ENCODE measurements at places on chromosomes 4 and X. TPM values are rescaled to one million over a fixed set of nuclear protein-coding genes. Genes with fewer than 3 reads are reported as not detected.
A peak's percentile ranks its signal among the peaks of the same experiment; 100 is the strongest.

DNA sequence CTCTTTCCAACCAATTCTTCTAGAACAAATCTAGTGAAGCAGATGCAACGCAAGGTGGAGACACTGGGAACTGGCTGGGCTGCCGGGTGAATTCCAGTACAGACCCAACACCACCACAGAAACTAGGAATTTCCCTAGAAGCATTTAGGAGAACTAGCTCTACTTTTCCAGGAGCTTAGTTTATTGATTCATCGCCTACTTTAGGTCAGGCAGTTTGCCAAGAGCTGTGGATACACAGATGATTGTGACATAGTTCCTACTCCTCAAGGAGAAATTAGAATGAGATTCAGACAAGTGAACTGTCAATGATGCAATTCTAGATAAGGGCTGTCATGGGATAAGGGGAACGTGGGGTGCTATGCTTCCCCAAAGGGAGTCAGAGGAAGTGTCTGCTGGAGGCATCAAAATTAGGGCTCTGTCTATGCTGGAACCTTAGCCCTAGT is 350.0 kb downstream of the CAMK2D start:
- no peaks in the 10 kb centered on the region for H3K4me1 ChIP-seq
- H3K4me3 ChIP-seq, result no peak overlapping the region
- DNase-seq, result no peak
- no peaks in the 10 kb centered on the region for H3K36me3 ChIP-seq

- H3K27me3 ChIP-seq, result no peaks in the 10 kb centered on the region
- no peaks in the 10 kb centered on the region for H3K36me3 ChIP-seq
- no peak overlapping the region for H3K27ac ChIP-seq
- H3K4me1 ChIP-seq, result peaks cover 5% of the 10 kb centered on the region
- no peak overlapping the region for H3K4me3 ChIP-seq
- DNase-seq, result no peak
Measured at GRCh38 chr4:80361329-80361900, 25.9 kb downstream of the CFAP299 start.

DNA sequence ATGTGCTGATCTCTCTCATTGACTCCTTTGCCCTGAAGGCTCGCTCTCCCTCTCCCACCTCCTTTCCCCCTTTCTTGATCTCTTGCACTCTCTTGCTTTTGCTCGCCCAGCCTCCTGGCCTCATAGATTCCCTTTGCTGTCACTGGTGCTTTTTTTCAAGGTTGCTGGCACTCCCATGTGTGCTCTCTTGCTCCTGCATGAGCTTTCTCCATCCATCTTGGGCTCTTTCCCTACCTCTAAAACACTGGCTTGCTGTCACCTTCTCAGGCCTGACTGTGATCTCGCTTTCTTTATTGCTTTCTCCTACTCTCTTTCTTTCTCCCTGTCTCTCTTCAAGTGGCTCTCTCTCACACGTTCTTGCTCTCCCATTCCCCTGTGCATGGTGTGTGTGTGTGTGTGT is 202.0 kb downstream of the HS6ST2 start:
- no peak overlapping the region for H3K4me3 ChIP-seq
- H3K36me3 ChIP-seq, result no peaks in the 10 kb centered on the region
- H3K4me1 ChIP-seq, result no peaks in the 10 kb centered on the region
- no peaks in the 10 kb centered on the region for H3K27me3 ChIP-seq
- no peak for DNase-seq

The MAGEE2 gene
- not detected for polyA plus RNA-seq

DNA sequence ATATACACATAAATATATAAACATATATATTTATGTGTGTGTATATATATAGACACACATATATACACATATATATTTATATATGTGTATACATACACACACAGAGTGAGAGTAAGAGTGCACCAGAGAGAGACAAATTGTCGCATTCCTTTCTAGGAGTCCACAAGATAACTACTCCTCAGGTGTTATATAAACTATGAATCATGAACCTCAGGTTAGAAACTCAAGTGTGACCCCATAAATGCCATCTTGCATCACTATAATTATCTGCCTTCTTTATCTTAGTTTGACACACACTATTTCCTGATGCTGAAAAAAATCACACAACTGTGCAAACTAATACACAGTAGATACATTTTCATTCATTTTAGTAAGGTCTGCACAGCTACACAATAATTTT is 135.2 kb downstream of the PPARGC1A start:
- no peak overlapping the region for H3K4me3 ChIP-seq
- H3K4me1 ChIP-seq, result no peaks in the 10 kb centered on the region
- no peak overlapping the region for H3K27ac ChIP-seq
- H3K36me3 ChIP-seq, result no peaks in the 10 kb centered on the region
- DNase-seq, result no peak

GRCh38 chr4:187576751-187577150 is 418.8 kb upstream of the ZFP42 start:
- no peaks in the 10 kb centered on the region for H3K4me1 ChIP-seq
- DNase-seq, result no peak
- H3K27ac ChIP-seq, result no peak overlapping the region
- no peaks in the 10 kb centered on the region for H3K27me3 ChIP-seq
- H3K4me3 ChIP-seq, result no peak overlapping the region
- no peaks in the 10 kb centered on the region for H3K36me3 ChIP-seq

DNA sequence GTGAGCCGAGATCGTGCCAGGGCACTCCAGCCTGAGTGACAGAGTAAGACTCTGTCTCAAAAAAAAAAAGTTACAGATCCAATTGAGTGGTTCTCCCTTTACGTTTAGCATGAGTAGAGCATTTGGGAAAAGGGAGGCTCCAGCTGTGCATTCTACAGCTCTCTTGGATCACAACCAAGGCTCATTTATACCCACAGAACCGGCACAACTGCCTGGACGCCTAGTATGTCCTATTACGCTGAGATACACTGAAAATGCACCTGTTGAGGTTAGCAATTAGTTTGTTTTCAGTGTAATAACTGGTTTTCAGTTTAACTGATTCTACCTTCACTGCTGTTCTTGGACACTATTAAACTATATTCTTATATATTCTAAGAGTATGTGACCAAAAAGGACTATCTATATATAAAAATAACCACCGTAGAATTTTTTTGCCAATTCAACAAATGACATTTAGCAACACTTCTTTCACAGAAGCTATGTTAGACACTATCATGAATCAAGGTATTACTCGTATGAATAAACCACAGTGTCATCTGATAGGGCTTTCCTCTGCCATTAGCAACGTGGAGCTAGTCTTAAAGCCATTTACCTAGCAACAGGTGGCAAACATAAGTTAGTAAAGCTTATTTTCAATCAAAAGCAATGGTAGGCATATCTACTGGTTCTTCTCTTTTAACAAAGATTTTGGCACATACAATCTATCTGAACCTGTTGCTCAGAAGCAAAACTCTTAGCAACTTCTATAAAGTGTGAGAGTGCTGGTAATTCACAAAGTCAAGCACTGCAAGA is 3.6 kb downstream of the OTUD4 start:
- H3K36me3 ChIP-seq, result no peaks in the 10 kb centered on the region
- DNase-seq, result no peak
- no peak overlapping the region for H3K4me3 ChIP-seq
- H3K27ac ChIP-seq, result peak overlapping the region; percentile 98

GRCh38 chr4:139137763-139138162 is 39.3 kb downstream of the ELF2 start:
- no peak overlapping the region for H3K27ac ChIP-seq
- H3K27me3 ChIP-seq, result no peaks in the 10 kb centered on the region
- no peaks in the 10 kb centered on the region for H3K4me1 ChIP-seq
- no peak overlapping the region for H3K4me3 ChIP-seq
- DNase-seq, result no peak

GRCh38 chr4:152881974-152882373 is 54.1 kb upstream of the FHDC1 start:
- H3K4me3 ChIP-seq, result no peak overlapping the region
- no peaks in the 10 kb centered on the region for H3K4me1 ChIP-seq
- no peak overlapping the region for H3K27ac ChIP-seq
- no peak for DNase-seq
- no peaks in the 10 kb centered on the region for H3K36me3 ChIP-seq

The KLHL4 gene
- polyA plus RNA-seq, result not detected

The SGCB gene
- polyA plus RNA-seq, result 11.8 TPM

GRCh38 chr4:10605746-10606482 is 78.7 kb downstream of the CLNK start:
- no peaks in the 10 kb centered on the region for H3K4me1 ChIP-seq
- no peak overlapping the region for H3K4me3 ChIP-seq
- no peaks in the 10 kb centered on the region for H3K27me3 ChIP-seq

The HSD17B11 gene
- polyA plus RNA-seq, result 145 TPM

DNA sequence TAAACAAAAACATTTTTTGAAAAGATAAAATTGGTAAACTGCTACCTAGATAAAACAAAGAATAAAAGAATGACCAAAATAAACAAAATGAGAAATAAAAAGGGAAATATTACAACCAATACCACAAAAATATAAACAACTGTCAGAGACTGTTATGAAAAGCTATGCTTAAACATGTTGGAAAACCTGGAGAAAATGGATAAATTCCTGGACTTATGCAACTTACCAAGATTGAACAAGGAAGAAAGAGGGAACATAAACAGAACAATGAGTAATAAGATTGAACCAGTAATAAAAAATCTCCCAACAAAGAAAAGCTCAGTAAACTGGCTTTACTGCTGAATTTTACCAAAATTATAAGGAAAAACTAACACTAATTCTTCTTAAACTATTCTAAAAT is 518.7 kb downstream of the GRXCR1 start:
- H3K4me3 ChIP-seq, result no peak overlapping the region
- no peaks in the 10 kb centered on the region for H3K4me1 ChIP-seq
- no peak overlapping the region for H3K27ac ChIP-seq
- no peak for DNase-seq
- H3K27me3 ChIP-seq, result no peaks in the 10 kb centered on the region

The CYBB gene
- 23.0 TPM for polyA plus RNA-seq

The CHST7 gene
- 2.1 TPM for polyA plus RNA-seq

- H3K4me1 ChIP-seq, result no peaks in the 10 kb centered on the region
- no peaks in the 10 kb centered on the region for H3K27me3 ChIP-seq
- no peak for DNase-seq
Measured at GRCh38 chr4:64359489-64359888, 49.8 kb downstream of the TECRL start.

Data from sigmoid colon (tissue), 7 donors.